ENCODE measurements at places on chromosomes 3 and 15. TPM values are rescaled to one million over a fixed set of nuclear protein-coding genes. Genes with fewer than 3 reads are reported as not detected.

Gene ADIPOQ
- total RNA-seq: not detected

Gene MAGEL2
- not detected for total RNA-seq

Gene PHLDB2
- total RNA-seq: 34.2 TPM

Gene SCAMP5
- total RNA-seq: 0.73 TPM

Gene ISLR2
- 0.30 TPM for total RNA-seq

Gene FANCD2OS
- not detected for total RNA-seq

Gene CCR1
- 2.3 TPM for total RNA-seq

Gene AADAC
- total RNA-seq: 184 TPM

Gene FOXP1
- total RNA-seq: 26.1 TPM

Gene HHATL
- total RNA-seq: 0.40 TPM

Gene ALDH1A3
- total RNA-seq: 4.0 TPM

Gene PTX3
- 0.23 TPM for total RNA-seq

Gene GRM2
- 0.05 TPM for total RNA-seq

Gene TGM5
- not detected for total RNA-seq

Gene PEX5L
- not detected for total RNA-seq

Gene FGF12
- total RNA-seq: 0.63 TPM

Gene NFKBIZ
- 29.7 TPM for total RNA-seq

Data from left lobe of liver (tissue), 2 donors.